Activated CD4-positive, alpha-beta T cell treated with anti-CD3 and anti-CD28 coated beads, Interleukin-2, amount 50 U/mL, for 24 hours (primary cell): ENCODE measurements at places on chromosomes 13 and 19.

DNA sequence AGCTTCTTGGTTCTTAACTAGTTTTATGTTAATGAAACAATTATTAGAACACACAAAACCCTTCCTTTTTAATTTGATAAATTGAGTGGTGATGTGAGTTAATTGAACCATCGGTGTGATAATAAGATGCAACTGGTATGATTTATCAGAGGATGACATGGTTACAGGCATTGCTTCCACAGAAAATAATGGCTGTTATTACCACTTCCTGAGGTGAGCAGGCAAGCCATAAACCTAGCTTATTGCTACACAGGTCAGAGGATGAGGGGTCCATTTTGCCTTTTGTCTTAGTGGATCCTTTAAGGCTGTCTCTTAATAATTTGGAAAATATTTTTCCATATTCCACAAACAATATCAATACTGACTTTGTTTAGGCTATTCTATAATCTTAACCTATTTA is 226.6 kb upstream of the EDNRB start:
- DNase-seq: no peak

DNA sequence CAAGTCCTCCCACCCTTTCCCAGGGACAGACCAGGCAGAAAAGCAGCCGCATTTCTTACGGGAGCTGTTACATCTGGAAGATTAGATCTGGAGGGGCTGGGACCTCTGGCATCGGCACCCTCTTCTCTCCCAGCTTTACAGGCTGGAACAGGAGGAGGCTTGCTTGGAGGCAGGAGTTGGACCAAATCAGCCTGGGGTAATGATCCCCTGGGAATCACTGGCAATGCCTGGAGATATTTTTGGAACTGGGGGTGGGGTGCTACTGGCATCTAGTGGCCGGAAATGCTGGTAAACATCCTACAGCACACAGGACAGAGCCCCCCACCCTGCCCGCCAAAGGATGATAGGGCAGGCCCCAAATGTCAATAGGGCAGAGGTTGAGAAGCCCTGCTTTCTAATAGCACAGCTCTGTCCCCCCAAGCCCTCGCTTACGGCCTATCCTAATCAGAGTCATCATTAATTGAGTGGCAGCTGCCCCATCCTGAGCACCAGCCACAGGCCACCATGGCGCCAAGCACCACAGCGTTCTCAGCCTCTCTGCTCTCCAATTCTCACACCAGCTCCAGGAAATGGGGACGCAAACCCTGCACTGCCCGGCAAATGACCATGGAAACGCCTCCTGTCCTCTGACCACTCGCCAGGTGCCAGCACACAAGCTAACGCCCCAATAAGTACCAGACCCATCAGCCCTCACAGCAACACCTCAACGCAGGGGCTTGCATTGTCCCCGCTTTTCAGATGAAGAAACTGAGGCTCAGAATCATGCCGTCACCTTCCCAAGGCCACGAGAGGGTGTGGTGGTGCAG is 20.6 kb downstream of the LRRC4B start:
- no peak for DNase-seq

GRCh38 chr19:19368087-19368486 is 37.4 kb upstream of the GATAD2A start:
- no peak for DNase-seq

GRCh38 chr13:94122300-94122915 is 357.1 kb downstream of the DCT start:
- no peak for DNase-seq

DNA sequence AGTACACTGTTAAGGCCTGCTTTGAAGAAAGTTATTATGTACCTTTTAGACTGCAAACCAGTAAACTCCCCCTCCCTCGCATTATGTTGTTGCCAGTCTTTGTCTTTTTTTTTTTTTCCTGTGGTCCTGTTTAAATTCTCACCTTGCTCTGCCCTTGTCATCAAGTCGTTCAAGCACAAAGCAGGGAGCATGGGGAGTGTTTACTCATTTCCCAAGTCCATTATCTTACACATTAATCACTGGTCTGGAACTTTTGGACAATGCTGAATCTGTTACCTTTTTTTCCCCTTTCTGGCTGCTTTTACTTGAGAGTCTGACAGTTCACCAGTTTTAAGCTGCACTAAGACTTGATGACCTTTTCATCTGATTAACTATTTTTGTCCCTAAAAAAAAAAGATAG is 108.2 kb downstream of the DACH1 start:
- no peak for DNase-seq

GRCh38 chr19:45408121-45408520 is 1.7 kb downstream of the POLR1G start:
- DNase-seq: no peak

GRCh38 chr19:3721131-3721886 is 13.1 kb downstream of the TJP3 start:
- peak; percentile 81 for DNase-seq

GRCh38 chr19:30806311-30806710 is 434.1 kb downstream of the ZNF536 start:
- no peak for DNase-seq

GRCh38 chr13:91401920-91402319 is 3.5 kb downstream of the GPC5 start:
- no peak for DNase-seq

- DNase-seq: no peak
Observed at GRCh38 chr13:46983881-46984280, 87.0 kb upstream of the HTR2A start.
